ENCODE measurements at places on chromosomes 2 and 18.

DNA sequence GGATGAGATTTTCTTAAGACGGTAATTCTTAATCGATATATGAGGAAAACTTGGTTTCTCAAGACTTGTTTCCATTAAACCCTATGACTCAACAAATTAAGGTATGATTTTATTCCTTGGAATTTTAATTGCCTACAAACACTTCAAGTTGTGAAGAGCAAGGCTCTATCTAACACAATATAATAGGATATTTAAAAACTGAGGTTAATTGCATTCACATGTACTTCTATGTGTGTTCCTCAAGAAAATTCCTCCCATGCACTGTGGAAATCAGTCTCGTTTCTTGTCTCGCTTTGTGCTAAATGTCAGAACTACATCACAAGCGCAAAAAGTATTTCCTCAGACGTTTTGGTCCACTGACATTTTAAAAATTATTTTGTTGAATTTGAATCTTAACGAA is 109.6 kb upstream of the UNC80 start:
- no peak for DNase-seq

DNA sequence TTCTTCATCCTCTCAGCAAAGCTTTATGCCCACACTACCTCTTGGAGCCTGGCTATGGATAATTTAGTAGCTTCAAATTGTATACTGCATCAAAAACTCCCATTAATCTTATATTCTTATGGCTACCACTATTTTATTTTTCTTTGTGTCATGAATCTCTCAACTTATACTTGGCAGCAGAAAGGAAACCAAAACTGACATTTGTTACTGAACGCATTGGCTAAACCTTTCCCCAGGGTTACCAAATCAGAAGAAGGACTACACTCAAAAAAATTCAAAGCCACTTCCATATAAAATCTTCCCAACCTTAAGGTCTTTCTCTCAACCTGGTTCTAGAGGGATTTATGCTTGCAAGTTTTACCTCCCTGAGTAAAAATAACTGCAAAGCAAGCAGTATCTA is 97.0 kb upstream of the REG3G start:
- DNase-seq: no peak

- no peak for DNase-seq
Measured at GRCh38 chr2:216920143-216920876, 60.4 kb upstream of the TNP1 start.

GRCh38 chr2:135279209-135279608 is 227.1 kb downstream of the RAB3GAP1 start:
- no peak for DNase-seq

GRCh38 chr2:181887045-181887444 is 4.5 kb upstream of the ITPRID2 start:
- DNase-seq: no peak

DNA sequence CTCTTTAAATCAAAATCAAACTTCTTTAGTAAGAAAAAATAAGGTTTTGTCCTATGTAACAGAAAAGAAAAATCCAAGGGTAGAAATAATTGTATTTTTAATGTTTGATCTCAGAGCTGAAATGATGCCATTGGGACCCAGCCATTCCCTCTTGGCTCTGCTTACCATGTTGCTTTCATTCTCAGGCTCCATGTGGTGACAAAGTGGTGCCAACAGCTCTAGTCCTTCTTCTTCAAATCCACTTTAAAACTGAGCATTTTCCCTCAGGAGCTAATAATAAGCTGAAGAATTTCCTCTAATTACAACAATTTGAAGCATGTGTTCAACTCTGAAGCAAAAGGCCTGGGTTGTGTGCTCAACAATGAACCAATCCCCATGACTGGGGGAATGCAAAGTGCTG is 327.9 kb downstream of the EN1 start:
- no peak for DNase-seq

GRCh38 chr2:38754049-38754448 is 2.9 kb upstream of the SRSF7 start:
- DNase-seq: no peak

- DNase-seq: no peak
Measured at GRCh38 chr2:212906620-212907019, 244.8 kb downstream of the IKZF2 start.

- no peak for DNase-seq
Measured at GRCh38 chr2:161123531-161124030, 36.6 kb upstream of the TANK start.

GRCh38 chr2:120034621-120035020 is 21.7 kb downstream of the EPB41L5 start:
- DNase-seq: no peak

GRCh38 chr18:76821875-76822505 is 367 bp upstream of the ZNF236 start:
- no peak for DNase-seq

DNA sequence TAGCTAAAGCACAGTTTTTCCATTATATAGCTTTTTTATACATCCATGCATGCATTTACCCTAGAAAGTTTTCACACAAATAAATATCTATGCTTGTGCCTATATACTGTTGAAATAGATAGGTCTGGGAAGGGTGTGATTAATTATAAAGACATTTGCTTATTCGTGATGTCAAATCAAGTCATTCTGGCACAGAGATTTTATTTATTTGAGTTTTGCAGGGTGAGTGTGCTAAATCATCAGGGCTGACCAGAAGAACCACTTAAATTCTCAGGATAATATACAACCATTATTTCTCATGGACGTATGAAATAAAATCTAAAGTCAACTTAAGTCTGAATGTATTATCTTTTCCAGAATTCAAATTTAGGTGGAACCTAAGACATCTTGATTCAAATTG is 295.5 kb downstream of the EPHA4 start:
- DNase-seq: no peak

GRCh38 chr2:202165945-202166344 is 72.5 kb downstream of the SUMO1 start:
- DNase-seq: no peak

DNA sequence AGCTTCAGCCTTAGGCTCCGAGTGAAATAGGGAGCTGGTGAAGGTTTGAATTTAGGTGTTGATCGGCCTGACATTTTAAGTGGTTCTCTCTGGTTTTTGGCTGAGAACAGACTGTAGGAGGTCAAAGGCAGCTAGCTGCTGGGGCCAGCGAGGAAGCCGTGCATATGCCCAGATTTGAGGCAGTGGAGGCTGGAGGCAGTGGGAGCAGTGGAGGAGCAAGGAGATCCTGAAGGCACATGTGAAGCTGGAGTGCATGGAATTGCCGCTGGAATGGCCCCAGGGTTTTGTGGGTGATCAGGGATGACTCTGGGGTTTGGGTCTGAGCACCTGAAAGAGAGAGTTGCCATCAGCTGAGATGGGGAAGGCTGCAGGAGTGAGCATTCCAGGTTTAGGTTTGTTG is 25.1 kb downstream of the STEAP3 start:
- no peak for DNase-seq

GRCh38 chr2:83705146-83705545 is 753.9 kb downstream of the SUCLG1 start:
- no peak for DNase-seq

DNA sequence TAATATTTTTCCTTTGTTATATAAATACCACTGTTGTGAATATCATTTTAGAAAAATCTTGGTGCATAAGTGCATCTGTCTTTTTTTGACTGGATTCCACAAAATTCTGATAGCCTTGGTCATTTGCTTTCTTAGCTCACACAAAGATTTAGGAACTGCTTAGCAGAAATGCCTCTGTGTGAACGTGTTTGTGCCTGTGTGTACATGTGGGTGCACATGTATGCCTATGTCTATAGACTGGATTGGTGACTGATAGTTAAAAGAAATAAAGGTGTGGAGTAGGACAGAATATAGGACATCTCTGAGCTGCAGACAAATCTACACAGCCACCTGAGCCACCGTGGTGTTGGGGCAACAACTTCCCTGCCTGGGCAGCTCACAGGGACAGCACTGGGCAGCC is 93.8 kb downstream of the TSN start:
- no peak for DNase-seq

DNA sequence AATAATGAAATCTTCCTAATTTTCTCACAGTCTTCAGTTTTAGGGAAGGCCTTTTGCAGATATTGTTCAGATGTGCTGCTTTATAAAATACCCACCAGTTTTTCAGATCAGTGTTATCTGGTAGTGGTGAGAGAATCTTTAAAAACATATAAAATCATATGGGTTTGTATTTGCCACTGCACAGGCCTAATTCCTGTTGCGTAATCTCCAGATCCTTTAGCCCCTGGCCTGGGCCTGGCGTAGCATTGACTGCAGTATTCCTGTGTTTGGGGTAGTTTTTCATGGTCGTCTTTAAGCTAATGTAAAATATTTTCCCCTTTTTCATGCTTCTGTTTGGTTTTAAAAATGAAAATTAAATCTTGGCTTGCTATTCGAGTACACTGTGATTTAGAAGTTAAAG is 43.2 kb downstream of the TSHZ1 start:
- DNase-seq: no peak

GRCh38 chr2:211457325-211457724 is 900.9 kb downstream of the CPS1 start:
- no peak for DNase-seq

DNA sequence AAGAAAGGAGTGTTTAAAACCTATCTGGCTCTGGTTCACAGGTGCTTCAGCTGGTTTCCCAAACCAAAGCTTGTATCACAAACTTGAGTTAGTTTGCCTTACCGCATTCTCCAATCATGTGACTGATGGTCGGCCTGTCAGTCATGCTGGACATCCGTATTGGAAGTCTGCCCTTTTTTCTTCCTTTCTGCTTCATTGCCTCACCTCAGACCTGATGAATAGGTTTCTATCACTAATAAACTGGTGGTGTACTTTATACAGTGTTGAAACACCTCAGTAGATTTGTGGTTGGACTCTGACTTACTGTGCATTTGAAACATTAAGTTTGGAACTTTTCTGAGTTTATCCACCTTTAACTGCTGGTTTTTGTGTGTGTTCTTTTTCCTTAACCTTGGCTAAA is 84.1 kb downstream of the R3HDM1 start:
- no peak for DNase-seq

GRCh38 chr2:78541088-78541450 is 484.4 kb upstream of the REG3G start:
- no peak for DNase-seq

DNA sequence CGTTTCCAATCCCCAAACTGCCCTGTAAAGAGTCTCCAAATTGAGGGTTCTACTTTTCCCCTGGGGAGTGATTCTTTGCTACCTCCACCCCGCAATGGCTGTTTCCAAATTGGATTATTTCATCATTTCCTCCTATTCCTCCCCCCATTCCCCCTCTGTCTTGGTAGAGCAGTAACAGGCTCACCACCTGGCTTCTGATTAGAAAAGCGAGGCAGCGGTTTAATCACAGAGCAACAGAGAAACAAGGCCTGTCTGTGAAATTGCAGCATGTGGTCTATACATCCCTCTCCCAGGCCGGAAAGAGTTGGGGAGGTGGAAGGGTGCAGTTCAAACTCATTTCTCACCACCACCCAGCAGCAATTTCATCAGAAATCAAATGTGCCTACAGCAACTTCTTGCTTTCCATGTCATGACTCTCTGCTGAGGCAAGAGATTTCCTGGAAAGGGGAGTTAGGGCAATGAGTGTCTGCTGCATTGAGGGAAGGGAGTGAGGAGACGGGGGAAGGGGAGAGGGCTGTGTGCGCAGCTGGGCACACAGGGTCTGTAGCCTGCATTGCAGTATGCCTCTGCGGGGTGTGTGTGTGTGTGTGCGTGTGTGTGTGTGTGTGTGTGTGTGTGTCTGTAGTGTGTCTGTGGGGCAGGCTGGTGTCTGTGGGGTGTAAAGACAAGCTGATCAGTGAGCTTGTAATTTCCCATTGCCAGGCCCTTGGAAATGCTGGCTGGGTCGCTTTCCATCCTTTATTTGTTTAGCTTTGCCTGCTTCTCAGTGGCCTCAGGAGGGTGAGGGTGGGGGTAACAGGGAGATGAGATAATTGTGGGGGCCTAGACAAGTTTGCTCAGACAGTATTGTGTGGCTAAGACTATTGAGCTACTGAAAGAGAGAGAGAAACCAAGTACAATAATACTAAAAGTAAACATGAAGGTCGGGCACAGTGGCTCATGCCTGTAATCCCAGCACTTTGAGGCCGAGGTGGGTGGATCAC is 13.5 kb upstream of the IGFBP2 start:
- DNase-seq: no peak

GRCh38 chr2:114128725-114129124 is 238.8 kb downstream of the ACTR3 start:
- no peak for DNase-seq

- DNase-seq: no peak
Measured at GRCh38 chr2:174340400-174341292, 5.9 kb downstream of the SP9 start.

- DNase-seq: no peak
Measured at GRCh38 chr2:32611771-32612170, 16.1 kb upstream of the TTC27 start.

- DNase-seq: no peak
Measured at GRCh38 chr2:134128746-134129145, 125.1 kb upstream of the MGAT5 start.

DNA sequence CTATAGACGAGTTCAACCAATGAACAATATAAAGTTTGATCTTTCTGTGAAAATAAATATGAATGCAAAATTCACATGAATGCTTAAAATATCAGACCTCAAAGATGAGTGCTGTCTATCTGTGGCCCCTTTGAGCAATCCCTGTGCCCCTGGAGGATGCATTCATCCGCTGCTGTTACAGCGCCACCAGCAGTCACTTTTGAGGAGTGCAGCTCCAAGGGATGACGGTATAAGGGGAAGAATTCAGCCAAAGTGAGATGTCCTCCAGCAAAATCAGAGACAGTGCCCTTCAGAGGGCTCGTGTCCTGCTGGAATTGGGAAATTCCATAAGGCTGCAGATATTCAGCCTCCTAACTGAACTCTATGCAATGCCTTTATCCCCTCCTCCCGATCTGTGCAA is 12.0 kb upstream of the CHRNA1 start:
- DNase-seq: no peak

- no peak for DNase-seq
Measured at GRCh38 chr2:190781604-190782198, 98.9 kb upstream of the GLS start.

DNA sequence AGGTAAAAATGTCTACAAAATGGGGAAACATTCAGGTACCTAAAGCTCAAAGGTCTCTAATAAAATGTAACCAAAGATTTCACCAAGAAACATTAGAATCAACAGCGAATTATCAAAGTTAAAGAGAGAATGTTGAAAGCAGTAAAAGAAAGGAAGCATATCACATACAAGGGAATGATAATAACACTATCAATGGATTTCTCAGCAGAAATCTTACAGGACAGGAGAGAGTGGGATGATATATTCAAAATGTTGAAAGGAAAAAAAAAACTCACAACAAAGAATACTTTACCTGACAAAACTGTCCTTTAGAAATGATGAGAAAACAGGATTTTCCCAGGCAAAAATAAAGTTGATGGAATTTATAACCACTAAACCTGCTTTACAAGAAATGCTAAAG is 591.2 kb upstream of the POU3F3 start:
- no peak for DNase-seq

GRCh38 chr18:73408469-73408868 is 540.7 kb upstream of the NETO1 start:
- DNase-seq: no peak
